ENCODE measurements at places on chromosomes 4 and X. TPM values are rescaled to one million over a fixed set of nuclear protein-coding genes. Genes with fewer than 3 reads are reported as not detected.

DNA sequence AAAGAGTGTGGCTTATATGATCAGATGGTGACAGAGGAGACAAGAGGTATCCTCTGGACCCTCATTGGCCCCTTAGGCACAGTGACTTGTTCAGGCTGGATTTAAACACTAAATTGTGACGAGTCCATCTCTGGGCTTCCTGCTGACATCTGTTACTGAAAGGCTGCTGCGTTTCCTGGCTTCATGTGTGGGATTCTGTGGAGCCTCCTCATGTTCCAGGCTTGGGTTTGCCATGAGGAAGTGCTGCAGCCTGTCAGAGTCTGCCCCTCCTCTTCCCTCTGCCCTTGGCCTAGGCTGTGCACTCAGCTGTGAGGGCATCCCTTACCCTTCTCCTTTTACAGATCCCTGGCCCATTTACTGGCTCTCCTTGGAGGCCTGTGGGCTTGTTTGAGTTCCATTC is 159.1 kb upstream of the TTC29 start:
- no peak for DNase-seq

Gene PDCL2
- not detected for polyA plus RNA-seq

GRCh38 chr4:146407257-146407656 is 114.5 kb downstream of the SLC10A7 start:
- DNase-seq = no peak

GRCh38 chr4:88735564-88735963 is 37.9 kb upstream of the NAP1L5 start:
- no peak for DNase-seq

Gene WDR17
- 10.0 TPM for polyA plus RNA-seq

Gene CPLX1
- polyA plus RNA-seq = 3.2 TPM

DNA sequence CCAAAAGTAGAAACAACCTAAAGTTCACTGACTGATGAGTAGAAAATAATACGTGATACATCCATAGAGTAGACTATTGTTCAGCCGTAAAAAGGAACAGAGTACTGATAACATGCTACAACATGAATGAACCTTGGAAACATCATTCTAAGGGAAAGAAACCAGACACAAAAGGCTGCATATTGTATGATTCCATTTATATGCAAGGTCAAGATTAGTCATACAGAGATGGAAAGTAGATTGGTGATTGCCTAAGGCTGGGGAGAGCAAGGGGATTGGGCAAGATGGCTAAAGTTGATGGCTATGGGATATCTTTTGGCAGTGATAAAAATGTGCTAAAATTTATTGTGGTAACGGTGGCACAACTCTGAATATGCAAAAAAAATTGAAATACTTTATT is 209.1 kb downstream of the RELL1 start:
- no peak for DNase-seq

DNA sequence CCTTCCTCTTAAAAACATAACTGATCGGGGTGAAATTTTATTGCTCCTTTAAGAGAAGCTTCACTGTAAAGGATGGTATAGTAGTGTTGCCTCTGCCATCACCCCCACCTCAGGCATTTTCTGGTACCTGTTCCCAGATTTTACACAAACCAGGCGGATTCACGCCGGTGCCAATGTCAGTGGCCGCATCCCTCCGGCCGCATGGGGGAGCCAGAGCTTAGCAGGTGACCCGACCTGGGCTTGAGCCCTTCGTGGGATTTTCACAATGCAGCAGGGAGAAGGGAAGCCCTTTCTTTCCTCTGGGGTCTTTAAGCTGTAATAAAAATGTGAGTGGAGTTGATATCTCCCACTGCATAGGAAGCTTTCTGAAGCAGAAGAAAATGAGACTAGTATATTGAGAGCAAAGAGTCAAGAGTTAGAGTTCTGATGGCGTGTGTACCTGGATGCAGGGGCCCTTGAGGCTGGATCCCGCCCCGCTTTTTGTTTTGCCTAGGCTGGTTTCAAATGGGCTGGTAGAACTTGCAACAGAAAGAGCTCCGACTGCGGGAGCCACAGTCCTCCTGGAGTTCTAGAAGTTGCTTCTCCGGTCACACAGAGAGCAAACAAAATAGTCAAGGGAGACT is 59.4 kb downstream of the POLR2B start:
- no peak for DNase-seq

DNA sequence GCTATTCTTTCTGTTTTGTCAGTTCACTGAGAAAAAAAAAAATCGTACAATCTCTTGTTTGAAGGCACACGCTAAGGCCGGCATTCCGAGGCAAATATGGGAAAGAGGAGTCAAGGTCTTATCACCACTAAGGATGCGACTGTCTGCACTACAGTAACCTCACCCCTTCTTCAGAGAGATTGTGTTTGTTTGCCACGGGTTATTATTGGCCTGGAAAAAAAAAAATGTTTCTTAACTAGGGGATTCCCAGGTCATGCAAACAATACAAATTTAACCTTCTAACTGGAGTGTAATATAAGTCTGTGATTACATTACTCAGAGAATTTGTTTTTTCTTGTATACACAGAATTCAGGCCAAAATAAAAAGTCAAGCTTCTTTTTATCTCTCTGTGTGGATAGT is 168.3 kb downstream of the TMA16 start:
- no peak for DNase-seq

- DNase-seq = no peak
Measured at GRCh38 chrX:52424656-52425055, 55.8 kb downstream of the XAGE2 start.

DNA sequence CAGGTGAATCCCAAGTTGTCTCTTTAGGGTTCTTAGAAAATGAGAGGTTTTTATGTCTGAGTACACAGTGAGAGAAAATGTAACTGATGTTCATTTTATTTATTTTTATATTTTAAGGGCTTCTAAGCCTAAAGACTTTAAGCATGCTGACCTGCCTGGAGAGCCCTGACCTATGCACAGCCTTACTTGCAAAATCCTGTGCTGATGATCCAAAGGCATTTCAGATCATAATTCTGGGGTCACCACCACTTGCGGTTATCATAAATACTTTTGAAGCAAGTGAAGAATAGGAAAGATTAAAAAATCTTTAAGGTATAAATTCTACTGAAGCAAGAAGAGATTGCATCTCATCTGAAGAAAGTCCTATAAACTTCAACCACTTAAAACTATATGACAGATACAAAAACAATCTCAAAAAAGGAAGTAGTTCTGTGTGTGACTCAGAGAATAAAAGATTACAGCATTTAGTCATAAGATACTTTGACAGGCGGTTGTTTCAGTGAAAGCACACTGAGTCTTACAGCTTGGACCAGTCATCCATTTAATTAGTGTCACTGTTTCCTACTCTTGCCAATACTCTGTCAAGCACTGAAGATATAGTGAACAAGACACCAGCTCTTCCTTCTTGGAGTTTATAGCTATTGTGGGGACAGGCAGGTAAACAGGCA is 245.2 kb upstream of the DIPK2B start:
- DNase-seq = peak; percentile 6

- no peak for DNase-seq
Measured at GRCh38 chr4:153844144-153844543, 55.3 kb upstream of the SFRP2 start.

DNA sequence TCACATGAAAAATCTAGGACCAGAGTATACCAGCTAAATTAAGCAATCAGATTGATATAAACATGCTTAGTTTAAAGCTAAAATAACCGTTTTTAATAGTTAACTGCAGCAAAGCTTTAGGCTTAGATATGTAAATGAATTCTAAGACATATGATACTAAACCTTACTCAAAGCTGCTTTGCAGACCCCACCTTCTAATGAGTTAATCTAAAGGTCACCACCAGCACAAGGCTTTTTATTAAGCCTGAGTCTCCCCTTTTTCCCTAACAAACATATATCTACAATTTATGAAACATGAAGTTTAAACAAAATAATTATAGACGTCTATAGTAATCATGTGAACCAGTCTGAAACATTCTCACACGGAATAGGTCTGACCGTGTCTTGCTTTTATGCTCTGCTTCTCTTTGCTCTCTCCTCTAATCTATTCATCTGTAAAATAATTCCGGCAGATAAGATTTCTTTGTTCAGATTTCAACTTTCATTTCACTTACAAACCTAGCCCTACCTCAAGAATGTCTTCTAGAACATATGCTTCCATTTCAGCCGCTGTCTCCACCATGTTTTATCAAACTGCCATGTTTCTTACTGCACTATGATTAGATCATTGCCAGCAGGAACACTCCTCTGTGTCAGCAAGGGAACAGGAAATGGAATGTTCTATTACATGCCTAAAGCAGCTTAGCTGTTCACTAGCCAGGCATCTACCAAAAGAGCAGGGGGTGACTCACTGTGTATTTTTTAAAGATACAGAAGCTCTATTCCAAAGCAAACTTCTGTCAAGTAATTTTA is 35.9 kb downstream of the ANKRD17 start:
- DNase-seq = peak; percentile 67

Gene RAB9B
- polyA plus RNA-seq = 2.7 TPM

Gene WNK3
- polyA plus RNA-seq = 2.7 TPM

Gene RNF150
- polyA plus RNA-seq = 22.2 TPM

DNA sequence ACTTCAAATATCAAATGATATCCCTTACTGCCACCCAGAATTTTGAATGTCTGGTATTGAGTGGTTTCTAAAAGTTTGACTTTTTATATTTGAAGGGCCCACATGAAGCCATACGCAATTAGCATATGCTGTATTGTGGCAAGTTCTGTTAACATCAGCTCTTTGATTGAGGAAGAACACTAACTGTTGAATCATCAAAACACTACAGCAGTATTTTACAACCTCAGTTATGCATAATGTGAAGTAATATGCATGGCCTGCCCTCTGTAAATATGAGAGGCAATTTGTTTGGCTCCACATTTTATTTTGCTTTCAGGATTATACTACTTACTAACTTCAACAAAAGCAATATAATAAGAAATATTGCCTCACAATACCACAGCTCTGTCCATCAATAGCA is 62.2 kb upstream of the DMD start:
- no peak for DNase-seq

- no peak for DNase-seq
Measured at GRCh38 chr4:147418226-147418625, 62.7 kb upstream of the EDNRA start.

Gene GYPB
- polyA plus RNA-seq = 1.7 TPM

GRCh38 chrX:5305452-5305851 is 923.2 kb downstream of the NLGN4X start:
- no peak for DNase-seq

DNA sequence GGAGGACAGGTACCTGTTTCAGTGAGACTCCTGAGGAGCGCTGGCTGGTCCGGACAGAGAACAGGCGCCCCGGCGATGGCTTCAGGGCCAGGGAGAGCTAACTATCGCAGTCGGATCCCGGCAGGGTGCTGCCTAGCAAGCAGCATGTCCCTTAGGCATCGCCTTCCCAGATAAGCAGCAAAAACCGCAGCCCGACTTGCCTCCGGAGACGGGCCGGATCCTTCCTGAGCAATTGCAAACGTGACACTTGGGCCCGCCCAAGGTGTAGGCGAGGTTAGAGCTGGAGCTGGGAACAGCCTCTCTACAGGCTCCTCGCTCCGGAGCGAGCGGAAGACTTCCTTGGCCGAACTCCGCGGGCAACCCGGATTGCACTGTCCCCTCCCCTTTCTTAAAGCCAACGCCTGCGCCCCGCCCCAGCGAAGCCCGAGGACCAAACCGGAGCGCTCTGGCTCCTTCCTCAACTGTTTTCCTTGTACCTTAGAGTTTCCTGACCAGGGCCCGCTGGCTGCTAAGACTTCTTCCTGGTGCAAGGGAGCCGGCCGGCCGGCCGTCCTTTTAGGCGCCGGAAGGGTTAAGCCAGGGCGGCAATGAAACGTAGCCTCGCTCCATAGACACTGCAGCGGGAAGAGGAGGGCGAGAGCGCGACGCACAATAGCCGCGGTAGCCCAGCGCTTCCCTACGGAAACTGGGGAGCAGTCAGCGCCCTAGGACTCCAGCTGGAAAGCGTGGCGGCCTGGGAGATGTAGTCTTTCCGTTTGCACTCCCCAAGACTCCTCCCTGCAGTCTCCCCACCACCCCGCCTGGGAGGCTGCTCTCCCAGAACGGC is at the start of gene OPHN1:
Gene OPHN1, minus strand, starts transcription at position 341 of the 826 bp plus-strand sequence. CDS start 475 bp downstream, outside the sequence.
- DNase-seq = peak; percentile 37

GRCh38 chr4:101163936-101164335 is 183.4 kb downstream of the PPP3CA start:
- DNase-seq = no peak

GRCh38 chr4:153499005-153499404 is 32.8 kb downstream of the TMEM131L start:
- DNase-seq = no peak

DNA sequence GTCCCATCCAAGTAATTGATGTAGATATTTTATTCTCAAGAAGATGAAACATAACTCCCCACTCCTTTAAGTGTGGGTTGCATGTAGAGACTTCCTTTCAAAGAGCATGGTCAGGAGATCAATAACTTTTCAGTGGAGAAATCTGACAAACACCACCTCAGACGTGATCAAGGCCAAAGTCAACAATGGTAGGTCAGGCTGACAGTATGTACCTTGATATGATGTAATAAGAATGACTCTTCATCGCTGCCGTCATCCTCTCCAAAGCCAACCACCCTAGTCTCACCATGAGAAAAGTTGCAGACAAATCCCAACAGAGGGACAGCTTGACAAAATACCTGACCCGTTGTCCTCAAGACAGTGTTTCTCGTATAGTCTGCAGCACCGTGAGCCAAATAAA is 67.3 kb upstream of the DHRSX start:
- no peak for DNase-seq

DNA sequence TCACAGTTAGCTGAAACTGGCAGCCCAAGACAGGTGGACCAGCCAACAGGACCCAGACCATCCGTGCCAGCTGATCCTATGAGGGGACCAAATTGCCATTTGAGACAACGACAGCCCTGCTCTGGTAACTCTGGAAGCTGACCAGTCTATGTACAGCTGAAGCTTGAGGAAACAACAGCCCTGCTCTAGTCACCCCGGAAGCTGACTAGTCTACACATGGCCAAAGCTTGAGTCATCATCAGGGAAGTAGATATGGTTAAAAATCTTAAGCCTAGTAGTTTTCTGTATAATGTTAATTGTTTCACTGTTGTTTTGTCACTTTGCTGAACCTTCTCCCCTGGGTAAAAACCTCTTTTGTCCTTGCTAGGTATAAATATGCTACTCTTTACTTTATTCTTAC is 905.4 kb upstream of the NDST4 start:
- no peak for DNase-seq

Gene SOX3
- polyA plus RNA-seq = not detected

DNA sequence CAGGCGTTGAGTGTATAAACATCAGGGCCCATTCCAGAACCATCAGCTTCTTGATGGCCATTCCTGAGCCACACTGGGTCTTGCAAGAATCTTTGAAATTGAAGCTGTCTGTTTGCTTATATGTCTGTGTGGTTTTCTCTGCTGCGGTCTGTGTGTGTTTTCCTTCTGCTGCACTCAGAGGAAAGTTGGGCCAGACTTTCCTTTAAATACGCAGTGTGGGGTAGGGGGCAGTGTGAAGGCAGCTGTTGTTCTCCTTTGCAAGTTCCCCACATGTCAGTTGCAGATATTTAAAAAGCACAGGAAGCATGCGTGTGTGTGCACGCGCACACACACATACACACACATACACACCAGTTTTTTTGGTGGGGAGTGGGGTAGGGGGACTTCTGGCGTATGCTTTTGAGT is 32.1 kb downstream of the CCKAR start:
- DNase-seq = no peak

All from left renal pelvis (tissue), 4 donors.